GM23338 (cell line): ENCODE measurements at places on chromosomes 4 and X. TPM values are rescaled to one million over a fixed set of nuclear protein-coding genes. Genes with fewer than 3 reads are reported as not detected.

The ARMCX4 gene
- 12.9 and 13.3 TPM in 2 replicates for total RNA-seq

DNA sequence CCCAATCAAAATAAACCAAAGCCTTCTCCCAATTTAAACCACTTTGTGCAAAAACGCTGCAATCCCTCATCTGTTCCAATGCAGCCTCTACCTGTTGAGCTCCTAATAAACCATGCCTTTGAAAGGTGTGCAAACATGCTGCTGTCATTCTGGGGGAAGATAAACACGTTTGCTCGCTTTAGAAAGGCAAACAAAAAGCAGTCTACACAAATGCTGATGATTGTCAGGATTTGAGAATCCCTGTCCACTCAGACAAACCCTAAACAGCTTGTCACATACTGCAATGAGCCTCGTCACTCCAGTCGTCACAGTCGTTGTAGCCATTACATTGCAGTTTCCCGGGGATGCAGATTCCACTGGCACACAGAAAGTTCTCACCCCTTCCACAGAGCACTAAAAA lies 145.2 kb downstream of the CORIN start:
- H3K4me1 ChIP-seq: no peaks in the 10 kb centered on the region
- H3K27ac ChIP-seq: no peak overlapping the region
- H3K27me3 ChIP-seq: no peaks in the 10 kb centered on the region
- no peak for DNase-seq
- no peaks in the 10 kb centered on the region for H3K36me3 ChIP-seq

- DNase-seq: no peak
- H3K4me3 ChIP-seq: no peak overlapping the region
Observed at GRCh38 chr4:153594210-153594609, 89.9 kb upstream of the TLR2 start.

GRCh38 chr4:177201614-177202013 lies 108.1 kb upstream of the NEIL3 start:
- DNase-seq: no peak
- H3K4me3 ChIP-seq: no peak overlapping the region
- H3K27me3 ChIP-seq: no peaks in the 10 kb centered on the region
- no peaks in the 10 kb centered on the region for H3K36me3 ChIP-seq

DNA sequence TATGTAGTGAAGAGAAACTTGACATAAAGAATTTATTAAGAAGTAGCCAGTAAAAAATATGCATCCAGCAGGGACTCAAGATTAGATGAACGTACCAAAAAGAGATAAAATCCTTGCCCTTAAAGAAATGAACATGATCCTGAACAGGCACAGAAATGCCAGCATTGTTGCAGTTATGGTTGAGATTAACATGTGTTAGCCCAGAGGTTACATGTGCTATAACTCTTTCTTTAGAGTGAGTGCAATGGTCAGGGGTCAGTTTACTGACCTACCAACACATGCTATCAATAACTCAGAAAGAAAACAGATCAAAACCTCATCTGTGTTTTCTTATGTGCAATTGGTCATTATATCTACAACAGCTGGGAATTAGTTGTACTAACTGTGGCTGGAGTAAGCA lies 166.1 kb upstream of the NDST3 start:
- 0 out of 2 replicates have a peak, but pooled peaks cover 3% of the 10 kb centered on the region for H3K4me1 ChIP-seq
- H3K27me3 ChIP-seq: no peaks in the 10 kb centered on the region
- no peaks in the 10 kb centered on the region for H3K36me3 ChIP-seq
- DNase-seq: no peak

DNA sequence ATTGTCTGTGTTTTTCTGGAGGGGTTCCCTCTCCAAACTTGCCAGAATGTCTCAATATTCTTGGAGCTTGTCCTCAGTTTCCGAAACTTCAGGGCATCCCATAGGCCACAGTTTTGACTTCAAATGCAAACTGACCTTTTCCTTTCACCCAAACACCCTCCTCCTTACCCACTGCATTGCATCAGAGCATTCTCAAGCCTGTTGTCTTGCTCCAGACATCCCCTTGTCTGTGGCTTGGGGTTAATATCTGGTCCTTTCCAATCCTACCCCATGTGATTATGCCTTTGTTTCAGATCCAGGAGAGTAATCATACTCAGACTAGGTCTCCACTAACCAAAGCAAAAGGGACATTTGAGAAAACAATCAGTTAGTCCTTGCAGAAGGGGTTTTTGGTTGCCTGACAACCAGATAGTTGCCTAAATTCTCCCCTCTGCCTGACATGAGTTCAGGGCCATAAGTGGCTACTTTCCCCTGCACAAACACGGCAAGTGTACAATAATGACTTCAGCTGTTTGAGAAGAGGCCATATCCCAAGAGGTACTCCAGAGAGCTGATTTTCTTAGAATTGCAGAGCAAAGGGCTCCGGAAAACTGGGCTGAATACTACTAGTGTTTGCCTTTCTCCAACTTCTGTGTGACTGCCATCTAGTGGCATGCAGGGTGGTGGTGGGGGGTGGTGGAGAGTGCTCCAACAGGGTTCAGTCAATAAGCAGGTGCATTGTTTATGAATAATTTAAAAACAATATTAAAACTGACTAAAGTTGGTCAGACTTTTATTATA lies 130.2 kb downstream of the CHRDL1 start:
- peak; percentile 69 for DNase-seq
- peaks cover 11% of the 10 kb centered on the region; the same call in 1 of the 2 replicates for H3K4me1 ChIP-seq
- H3K4me3 ChIP-seq: no peak overlapping the region

GRCh38 chr4:73668782-73669201 lies 48.6 kb upstream of the RASSF6 start:
- no peak overlapping the region for H3K27ac ChIP-seq
- H3K4me1 ChIP-seq: peaks cover 7% of the 10 kb centered on the region

GRCh38 chr4:1356181-1356998 lies 9.4 kb downstream of the UVSSA start:
- H3K36me3 ChIP-seq: no peaks in the 10 kb centered on the region
- no peaks in the 10 kb centered on the region for H3K4me1 ChIP-seq
- DNase-seq: peak; percentile 90
- H3K27ac ChIP-seq: no peak overlapping the region; the same call in 1 of the 2 replicates
- H3K4me3 ChIP-seq: no peak overlapping the region

GRCh38 chr4:125187226-125188176 lies 127.3 kb upstream of the FAT4 start:
- DNase-seq: no peak
- H3K36me3 ChIP-seq: no peaks in the 10 kb centered on the region
- no peak overlapping the region for H3K4me3 ChIP-seq
- no peaks in the 10 kb centered on the region for H3K27me3 ChIP-seq
- H3K27ac ChIP-seq: no peak overlapping the region
